T47D (cell line): ENCODE measurements at places on chromosomes 5 and 9.

DNA sequence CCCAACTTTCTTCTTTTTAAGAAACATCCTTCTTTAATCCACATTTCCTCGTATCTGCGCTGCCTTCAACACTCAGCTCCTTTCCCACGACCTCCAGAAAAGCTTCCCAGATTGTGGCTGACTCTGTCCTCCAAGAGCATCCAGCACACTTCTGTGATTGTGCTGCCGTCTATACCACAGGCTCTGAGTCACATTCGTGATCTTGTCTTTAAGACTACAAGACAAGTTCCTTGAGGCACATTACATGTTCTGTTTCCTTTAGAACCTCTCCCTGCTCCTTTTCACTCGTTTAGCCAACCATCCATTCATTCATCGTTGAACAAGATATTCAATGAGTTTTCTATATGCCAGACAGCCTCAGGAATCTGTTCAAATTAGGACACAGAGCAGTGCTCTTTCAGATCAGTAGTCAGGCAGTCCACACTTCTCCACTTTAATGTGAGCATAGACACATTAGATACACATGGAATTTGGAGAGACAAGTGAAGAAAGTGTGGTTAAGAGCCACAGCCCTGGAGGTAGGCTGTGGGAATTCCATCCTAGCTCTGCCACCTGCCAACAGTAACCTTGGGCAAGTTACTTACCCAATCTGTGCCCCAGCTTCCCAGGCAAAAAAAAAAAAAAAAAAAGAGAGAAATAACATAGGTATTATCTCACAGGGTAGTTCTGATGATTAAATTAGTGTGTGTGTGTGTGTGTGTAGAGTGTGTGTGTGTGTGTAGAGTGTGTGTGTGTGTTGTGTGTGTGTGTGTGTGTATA is 18.9 kb downstream of the WHRN start:
- DNase-seq: no peak

GRCh38 chr9:127089631-127090081 is 32.8 kb downstream of the ANGPTL2 start:
- DNase-seq: no peak

DNA sequence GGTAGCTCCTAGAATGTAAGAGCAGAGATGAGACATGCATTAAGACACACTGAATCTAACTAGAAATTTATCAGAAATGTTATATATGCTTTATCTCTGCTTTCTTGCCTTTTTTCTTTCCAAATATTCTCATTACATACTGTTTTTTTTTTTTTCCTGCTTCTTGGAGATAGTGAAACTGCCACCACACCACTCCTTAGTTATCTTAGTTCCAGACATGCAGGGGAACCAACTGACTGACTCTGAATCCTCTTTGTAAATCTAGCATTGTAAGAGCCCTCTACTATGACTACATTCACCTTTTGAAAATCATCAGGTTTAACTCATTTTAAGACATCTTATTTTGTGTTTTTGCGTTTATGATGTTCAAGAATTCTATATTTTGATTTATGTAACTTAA is 181.3 kb upstream of the ST8SIA4 start:
- DNase-seq: no peak

DNA sequence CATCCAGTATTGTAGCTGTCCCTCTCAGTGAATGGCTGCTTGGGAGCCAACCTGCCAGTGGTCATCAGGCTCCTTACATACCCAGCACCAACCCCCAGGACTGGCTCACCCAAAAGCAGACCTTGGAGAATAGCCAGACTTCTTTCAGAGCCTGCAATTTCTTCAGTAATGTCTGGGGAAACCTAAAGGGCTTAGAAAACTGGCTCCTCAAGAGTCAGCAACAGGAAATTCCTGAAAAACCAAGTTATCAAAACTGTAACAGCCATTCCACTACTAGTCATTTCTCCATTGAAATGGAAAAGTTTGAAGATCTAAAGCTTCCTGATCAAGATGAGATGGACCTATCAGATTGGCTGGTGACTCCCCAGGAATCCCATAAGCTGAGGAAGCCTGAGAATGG is 12.3 kb upstream of the STING1 start:
- no peak for DNase-seq

GRCh38 chr9:22528485-22528884 is 81.9 kb downstream of the DMRTA1 start:
- DNase-seq: no peak

- no peak for DNase-seq
Measured at GRCh38 chr5:110354311-110354710, 372.2 kb downstream of the TMEM232 start.

GRCh38 chr5:29822521-29822920 is 1371.0 kb upstream of the CDH6 start:
- DNase-seq: no peak

DNA sequence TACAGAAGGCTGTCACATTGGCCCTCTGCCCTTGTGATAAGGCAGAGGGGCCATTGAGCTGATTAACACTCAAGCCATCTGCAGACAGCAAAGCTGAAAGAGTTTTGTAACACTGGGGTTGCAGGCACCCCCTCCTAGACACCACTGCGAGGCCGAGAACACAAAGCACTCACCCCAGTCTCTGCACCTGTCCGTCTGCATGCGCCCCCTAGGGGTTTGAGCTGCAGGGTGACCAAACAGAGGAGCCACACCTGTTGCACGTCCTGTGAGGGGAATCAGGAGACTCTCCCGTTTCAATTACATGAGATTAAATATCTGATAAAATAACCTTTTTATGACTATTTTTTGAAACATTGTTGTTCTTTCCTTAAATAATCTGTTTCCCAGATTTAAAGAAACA is 1180.4 kb downstream of the CDH9 start:
- peak; percentile 49 for DNase-seq

DNA sequence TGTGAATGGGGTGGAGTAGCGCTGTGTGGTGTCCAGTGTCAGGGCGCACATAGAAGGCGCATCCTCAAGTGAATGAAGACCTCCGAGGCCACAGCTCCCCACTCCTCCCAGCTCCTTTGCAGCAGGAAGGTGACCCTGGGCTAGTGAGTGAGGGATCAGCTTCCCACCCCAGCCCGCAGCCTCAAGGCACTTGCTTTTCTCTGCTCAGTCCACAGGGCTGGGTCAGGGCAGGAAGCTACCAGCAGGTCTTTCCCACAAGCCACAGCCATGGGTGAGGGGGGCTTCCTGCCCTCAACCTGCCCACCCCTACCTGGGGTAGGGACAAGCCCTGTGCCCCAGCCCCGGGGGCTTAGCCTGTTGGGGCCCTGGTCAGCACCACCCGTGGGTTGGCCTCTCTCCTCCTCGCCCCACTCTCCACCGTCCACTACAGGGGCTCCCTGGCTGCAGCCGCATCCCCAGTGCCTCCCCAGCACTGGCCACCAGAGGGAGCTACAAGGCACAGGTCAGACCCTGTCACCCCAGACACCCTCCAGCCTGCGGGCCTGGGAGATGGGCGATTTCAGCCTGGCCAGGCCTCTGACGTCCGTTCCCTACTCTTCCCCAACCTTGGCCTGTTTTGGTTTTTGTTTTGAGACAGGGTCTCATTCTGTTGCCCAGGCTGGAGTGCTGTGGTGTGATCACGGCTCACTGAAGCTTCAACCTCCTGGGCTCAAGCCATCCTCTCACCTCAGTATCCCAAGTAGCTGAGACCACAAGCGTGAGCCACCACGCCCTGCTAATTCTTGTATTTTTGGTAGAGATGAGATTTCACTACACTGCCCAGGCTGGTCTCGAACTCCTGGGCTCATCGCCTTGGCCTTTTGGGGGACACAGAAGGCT is 1.3 kb upstream of the ABCA2 start:
- peak; percentile 55 for DNase-seq

DNA sequence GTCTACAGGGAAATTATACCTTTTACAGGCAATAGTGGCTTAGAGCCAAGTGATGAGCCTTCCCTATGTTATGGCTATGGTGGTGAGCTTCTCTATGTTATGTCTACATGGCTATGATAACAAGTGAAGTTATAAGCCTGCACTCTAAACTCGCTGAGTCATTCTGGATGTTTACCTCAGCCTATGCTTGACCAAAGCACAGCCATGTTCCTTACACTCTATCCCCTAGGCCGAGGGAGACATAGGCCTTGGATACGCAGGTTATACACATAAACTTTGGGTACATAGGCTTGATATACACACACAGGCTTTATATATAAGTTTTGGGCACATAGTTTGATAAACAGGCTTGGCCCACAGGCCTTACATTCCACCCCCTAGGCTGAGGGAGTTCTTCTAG is 13.8 kb downstream of the DMAC1 start:
- no peak for DNase-seq

DNA sequence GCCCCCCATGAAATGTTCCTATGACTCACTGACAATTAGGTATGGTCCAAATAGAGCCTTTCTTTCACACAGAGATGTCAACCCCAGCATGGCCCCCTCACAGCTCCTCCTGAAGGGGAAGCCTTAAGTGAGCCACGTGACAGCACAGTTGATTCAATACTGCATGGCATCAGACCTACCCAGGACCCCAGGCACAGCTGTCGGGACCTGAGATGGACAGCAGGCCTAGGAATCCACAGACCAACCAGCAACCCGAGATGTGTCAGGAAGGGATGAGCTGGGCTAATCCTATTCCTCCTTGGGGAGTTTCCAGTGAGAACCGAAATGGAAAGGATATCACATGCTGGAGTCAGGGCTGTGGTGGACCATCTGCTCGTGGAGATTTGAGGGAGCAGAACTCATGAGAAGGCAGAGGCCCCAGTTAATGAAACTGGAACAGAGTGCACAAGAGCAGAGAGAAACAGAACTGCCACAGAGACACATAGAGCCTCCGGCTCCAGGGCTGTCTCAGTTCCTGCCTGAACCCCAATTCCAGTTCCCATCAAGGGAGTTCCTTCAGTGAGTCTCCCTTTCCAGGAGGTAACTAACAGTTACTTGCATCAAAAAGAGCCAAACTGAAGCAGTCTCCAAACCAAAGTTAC is 42.1 kb upstream of the SMIM23 start:
- no peak for DNase-seq

DNA sequence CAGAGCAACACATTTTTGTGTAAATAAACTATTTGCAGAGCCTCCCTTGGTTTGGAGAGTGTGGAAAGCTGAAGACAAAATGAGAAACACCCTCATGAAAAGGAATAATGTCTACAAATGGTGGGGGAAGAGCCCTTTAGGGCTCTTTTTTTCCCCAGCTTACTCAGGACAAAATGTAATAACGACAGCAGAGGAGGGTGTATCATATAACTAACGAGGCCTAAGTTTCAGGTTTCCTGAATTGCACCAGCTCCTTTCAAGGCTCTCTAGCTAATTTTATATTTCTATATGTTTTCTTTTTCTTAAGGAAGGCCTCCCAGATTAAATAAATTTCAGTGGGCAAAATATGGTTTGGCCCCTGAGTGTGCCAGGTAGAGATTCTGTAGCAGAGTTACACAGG is 116.3 kb downstream of the FEM1C start:
- no peak for DNase-seq
